Inflammatory macrophage treated with lipopolysaccharide for 4 hours (primary cell): ENCODE measurements at places on chromosomes 6 and 20.

- DNase-seq = no peak
Measured at GRCh38 chr6:69866351-69866769, at the start of gene COL19A1. TSS of gene COL19A1 (plus strand) at chr6:69866556. CDS start at chr6:69879568, 13,012 bp downstream.

GRCh38 chr6:7954477-7955200 lies 44.1 kb upstream of the TXNDC5 start:
- no peak for DNase-seq

GRCh38 chr6:80348263-80348662 lies 241.8 kb downstream of the BCKDHB start:
- no peak for DNase-seq

DNA sequence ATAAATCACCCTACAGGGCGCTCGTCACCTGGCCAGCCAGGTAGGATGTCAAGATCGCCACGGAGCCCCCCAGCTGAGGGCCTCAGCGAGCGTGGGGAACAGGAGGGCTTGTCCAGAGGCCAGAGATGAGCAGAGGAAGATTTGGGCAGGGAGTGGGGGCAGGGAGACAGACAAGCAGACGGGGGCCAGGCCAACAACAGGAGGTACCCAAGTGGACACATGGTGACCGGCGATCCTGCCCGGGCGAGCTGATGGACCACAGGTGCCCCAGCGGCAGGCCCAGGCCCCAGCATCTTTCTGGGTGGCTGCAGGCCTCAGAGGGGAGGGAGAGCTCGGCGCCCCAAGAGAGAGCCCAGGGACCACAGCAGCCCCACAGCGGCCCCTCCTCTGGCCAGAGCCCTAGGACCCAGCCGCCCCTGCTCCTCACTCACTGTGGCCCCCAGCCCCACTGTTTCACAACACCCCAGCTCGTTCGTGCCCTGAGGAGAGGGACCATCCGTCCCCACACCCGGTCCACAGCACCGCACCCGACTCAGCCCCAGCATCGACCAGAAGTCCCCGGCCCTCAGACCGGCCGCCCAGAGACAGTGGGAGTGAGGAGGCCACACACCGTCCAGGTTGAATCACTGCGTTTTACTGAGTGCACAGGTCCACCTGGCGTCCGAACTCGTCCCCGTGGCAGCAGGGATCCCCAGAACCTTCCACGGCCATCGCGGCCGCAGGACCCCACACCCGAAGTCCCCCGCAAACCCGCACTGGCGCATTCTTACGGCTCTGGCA lies 38.6 kb upstream of the CHRNA4 start:
- no peak for DNase-seq

DNA sequence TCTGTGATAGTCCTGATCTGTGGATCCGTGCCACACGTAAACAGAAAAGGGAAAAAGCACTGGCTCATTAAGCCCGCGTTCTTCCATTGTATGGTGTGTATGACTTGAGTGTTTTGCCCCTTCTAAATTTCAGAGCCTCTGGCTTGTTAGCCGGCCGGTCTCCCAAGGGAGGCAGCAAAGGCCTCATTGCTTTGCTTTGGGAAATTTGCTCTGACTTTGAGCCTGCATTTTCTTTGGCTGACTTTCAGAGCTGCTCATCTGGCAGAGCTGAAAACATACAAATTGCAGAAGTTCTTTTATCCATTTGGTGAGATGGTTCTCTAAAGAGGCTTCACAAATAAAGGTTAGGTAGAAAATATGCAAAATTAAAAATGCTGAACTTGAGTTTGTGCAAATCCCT lies 123.0 kb downstream of the UTRN start:
- no peak for DNase-seq
